C1 segment of cervical spinal cord (tissue), 14 donors: ENCODE measurements at places on chromosomes 6 and 20.

DNA sequence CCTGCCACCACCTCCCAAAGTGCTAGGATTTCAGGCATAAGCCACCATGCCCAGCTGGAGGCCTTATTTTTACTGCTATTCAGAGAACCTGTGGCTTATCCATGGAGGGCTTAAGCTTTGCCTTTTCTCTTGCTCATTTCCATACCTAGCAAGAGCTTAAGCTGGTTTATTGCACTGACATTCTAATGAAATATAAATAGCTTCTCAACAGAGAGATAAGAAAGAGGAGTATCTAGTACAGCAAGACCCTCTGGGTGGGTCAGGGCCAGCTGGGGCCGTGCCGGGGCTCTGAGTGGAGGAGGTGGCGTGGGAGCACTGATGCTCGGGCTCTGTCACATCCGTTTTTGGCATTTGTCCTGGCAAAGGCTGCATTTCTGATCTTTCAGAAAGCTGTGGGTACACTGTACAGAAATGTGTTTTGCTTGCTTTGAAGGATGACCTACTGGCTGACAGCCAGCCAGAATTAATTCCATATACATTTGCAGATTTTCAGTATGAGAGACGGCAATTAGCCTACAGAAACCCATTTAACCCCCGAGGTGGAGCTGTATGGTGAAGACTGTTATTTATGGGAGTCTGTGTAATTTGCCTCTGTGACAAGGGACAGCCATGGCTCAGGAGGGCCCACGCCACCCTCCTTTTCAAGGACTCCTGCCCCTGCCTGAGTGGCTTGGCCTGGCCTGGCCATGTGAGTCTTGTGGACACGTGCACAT lies 181.6 kb upstream of the AKAP12 start:
- no peak for DNase-seq

DNA sequence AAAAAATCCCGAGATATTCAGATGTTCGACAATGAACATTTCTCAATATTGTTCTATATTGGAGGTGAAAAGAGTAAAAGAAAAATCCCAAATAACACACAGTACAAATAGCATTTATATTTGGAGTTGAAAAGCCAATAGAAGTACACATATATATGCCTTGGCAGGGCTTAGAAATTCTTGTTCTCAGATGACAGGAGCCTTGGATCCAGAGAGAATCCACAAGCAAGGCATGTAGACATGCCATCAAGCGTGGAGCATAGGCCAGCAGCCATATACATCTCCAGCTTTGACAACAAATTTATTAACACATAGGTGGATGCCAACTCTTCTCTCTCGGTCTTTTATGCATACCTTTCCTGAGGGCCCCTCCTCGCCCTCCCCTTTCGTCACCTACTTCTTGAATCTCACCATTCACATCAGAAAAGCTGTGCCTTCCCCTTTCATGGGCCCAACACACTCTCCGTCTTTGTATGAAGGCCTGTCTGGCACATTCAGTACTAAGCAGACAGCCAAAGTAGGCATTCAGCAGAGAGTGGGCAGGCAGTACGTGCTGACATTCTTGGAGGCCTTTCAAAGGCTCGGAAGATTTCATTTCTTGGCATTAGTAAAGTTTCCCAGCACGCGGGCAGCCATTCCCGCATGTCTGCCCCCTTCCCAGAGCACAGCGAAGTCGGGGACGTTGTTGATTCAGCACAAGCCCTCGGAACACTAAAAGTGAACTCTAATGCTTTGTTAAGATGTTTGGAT lies 18.2 kb downstream of the NEDD9 start:
- no peak for DNase-seq

- no peak for DNase-seq
Observed at GRCh38 chr6:19665613-19665909, 171.6 kb upstream of the ID4 start.

GRCh38 chr6:3231247-3232016 lies 4.0 kb upstream of the TUBB2B start:
- peak; percentile 81 for DNase-seq

- no peak for DNase-seq
Observed at GRCh38 chr6:7058250-7058923, 49.4 kb upstream of the RREB1 start.

DNA sequence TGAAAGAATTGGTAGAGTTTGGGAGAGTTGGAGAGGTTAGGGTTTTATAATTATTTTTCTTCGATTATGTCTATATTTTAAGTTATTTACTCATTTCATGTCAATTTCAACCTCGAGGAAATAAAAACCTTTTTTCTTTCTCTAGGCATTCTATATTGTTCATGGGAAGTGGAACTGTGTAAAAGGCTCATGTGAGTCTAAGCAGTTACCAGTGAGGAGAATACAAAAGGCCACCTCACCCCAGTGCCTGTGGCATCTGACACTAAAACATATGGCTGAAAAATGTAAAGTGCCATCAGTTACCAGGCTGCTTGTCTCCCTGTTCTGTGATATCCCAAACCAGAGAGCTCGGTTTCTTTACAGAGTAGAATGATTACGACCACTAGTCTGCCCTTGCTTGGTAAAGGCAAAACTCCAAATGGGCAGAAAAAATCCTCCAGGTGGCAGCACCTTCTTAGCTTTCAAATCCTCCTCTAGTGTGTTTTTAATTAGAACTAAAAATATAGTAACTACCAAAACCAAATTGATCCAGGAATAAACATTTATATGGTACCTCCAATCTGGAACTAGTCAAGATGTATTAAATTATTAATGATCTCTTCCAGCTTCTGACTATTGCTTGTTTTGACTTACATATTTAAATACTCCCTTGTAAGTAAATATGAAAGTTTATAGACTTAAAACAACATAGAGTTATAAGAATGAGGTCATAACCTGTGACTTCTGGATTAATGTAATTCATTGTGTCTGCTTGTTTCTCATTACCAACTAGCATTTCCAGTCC lies 122.6 kb upstream of the MCHR2 start:
- DNase-seq: no peak

DNA sequence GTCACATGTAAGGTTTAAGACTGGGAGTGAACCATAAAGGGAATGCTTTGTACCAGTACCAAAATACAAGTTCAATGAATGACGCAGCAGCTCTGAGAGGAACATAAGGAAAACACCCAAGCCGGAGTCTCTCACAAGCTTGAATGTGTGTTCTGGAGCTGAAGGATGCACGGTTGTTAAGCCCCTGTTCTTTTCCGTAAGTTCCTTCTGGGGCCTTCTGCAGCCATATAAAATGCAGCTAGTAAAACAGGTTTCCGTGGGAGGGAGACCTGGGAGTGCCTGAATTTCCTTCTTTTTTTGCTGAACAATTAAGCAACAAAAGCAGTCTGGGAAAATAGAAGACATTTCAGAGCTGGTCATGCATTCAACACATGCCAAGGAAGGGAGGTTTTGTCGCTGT lies 73.2 kb upstream of the JAG1 start:
- no peak for DNase-seq

GRCh38 chr6:54028170-54028569 lies 83.1 kb upstream of the MLIP start:
- DNase-seq: no peak

- DNase-seq: no peak
Observed at GRCh38 chr20:46694484-46694883, 5.2 kb upstream of the TP53RK start.

DNA sequence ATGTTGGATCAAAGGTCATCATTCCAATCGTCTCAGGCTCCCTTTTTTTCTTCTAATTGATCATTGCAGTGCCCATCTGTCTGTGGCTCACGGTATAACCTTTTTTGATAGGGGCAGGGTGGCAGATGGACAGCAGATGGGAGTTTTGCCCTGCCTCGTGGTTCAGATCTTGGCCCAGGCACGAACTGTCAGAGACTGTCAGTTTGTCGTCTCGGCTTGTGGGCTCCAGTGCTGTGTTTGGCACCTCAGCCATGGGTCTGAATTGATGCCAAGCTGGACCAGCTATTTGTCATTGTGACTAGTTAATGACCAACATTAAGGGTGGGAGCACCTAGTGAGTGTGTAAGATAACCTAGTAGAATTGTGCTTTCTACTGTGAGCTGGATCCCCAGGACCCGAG lies 197.6 kb downstream of the PRL start:
- no peak for DNase-seq

DNA sequence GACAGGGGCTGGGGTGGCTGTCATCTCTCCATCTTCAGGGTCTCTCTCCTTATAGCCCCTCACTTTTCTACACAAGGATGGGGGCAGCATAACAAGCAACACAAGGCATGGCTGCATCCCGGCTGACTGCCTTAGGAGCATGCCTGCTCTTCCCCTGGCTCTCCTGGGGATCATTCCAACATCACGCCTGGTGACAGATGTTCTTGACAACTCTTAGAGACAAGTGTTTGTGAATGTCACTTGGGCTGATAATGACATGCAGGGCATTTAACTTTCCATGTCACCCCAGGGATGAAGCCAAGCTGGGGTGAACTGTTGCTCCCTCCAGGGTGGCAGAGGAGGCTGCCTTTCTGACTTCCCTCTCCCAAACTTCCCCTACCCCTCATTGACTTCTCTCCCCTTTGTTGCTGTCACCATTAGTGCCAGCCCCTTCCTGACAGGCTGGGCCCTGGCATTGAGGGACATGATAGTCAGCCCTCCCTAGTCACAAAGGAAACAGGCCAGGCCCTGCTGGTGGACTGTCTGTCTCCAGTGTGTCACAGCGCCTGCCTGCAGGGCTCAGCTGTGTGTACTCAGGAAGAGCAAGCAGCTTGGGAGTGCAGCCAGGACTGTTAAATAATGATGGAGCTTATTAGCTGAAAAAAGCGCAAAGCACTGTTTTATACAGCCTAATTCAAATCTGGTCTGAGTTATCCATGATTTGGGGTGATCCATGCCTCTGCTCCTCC lies 161.8 kb downstream of the LRFN2 start:
- DNase-seq: no peak

GRCh38 chr20:18901980-18902737 lies 88.6 kb downstream of the SCP2D1 start:
- no peak for DNase-seq

DNA sequence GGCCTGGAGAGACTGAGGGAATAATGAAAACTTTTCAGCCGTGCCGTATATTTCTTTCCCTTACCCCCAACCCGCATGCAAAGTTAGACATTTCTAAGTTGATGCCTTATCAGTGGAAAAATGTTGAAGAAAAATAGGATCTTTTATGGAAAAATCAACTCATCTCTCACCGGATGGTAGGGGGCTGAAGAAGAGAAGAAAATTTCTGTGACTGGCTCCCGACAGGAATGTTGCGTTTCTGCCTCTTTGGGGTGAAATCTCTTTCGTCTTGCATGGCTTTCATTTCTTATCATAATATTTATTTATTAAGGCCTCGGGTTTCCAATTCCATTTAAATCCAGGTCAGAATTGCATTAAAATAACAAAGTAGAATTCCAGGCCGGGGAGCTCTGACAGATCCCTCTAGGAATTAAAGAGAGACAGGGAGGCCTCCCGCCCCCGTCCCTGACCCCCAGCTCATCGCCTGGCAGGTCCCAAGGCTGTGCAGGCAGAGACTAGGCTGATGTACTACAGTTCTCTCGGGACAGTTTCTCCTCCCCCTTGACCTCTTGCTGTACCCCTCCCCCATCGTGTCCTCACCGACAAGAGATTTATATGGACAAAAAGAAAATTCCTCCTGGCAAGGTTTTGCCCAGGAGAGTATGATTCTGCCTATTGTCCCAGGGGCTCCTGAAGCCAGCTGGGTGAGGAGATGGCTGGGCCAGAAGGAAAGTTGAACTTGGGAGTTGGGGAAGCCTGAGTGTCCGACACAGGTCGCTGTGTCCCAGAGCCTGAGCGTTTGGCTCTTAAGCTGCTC lies 1.3 kb downstream of the SCUBE3 start:
- DNase-seq: no peak

- DNase-seq: no peak
Observed at GRCh38 chr6:10190042-10190441, 224.8 kb downstream of the TFAP2A start.

DNA sequence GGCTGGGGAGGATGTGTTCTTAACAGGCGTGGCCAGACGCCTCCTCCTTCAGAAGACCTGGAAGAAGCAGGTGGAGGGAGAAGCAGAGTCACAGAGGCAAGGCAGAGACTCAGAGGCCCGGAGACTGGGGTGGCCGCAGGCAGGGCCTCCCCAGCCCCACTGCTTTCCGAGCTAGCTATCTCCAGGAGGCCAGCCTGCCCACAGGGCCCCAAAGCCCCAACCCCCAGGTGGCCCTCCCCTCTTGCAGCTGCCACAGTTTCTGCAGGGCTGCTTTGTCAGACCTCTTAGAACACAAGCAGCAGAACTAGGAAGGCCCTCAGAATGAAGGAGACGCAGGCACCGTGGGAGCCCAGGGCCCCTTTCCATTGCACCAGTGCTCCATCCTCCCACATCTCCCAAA lies 69.0 kb upstream of the MLN start:
- DNase-seq: no peak

- DNase-seq: no peak
Observed at GRCh38 chr6:25524542-25524941, 127.5 kb upstream of the SCGN start.

DNA sequence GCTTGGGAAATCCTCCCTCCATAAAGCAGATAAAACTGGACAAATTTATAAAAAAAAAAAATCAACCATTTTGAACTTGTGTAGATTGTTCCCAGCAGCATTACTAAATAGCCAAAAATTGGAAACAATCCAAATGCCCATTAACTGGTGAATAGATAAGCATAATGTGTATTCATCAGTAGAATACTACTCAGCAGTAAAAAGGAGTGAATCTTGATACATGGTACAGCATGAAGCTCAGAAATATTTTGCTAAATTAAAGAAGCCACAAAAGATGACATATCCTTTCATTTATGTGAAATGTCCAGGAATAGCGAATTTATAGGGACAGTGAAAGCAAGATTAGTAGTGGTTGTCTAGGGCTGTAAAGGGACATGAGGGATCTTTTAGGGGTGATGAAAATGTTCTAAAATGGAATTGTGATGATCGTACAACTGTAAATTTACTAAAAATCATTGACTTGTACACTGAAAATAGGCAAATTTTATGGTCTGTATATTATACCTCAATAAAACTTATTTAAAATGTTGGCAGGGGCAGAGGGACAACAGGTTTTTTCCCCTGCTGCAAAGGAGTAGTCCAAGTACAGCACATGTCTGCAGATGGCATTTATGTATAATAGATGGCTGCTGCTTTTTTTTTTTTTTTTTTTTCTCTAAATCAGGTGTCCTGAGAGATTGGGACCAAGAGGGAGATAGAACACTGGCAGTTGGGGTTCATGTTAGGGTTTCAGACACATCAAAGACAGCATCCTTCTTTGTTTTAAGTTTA lies 59.5 kb downstream of the CBFA2T2 start:
- DNase-seq: no peak

DNA sequence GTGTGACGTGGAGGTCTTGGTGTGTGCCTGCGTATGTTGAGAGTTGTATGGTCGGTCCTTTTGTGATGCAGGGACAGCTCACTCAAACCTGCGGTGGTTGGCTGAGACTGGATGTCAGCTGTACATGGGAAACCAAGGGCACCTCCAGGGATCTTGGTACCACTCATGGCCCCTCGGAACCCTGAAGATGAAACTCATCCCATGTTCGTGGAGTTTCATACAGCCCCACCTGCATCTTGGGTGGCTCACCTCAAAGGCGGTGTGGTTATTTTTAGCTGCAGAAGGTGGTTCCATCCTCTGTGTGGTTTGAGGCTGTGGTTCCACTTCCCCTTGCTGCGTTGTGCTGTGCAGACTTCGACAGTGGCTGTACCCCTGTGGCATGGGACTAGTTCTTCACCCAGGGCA lies 52.6 kb upstream of the SLC22A1 start:
- DNase-seq: no peak

GRCh38 chr6:139888681-139889122 lies 514.3 kb upstream of the CITED2 start:
- no peak for DNase-seq

- no peak for DNase-seq
Observed at GRCh38 chr6:158686791-158687381, 37.0 kb downstream of the SYTL3 start.
